ENCODE measurements at places on chromosomes 7 and 10.
A peak's percentile ranks its signal among the peaks of the same experiment; 100 is the strongest.

DNA sequence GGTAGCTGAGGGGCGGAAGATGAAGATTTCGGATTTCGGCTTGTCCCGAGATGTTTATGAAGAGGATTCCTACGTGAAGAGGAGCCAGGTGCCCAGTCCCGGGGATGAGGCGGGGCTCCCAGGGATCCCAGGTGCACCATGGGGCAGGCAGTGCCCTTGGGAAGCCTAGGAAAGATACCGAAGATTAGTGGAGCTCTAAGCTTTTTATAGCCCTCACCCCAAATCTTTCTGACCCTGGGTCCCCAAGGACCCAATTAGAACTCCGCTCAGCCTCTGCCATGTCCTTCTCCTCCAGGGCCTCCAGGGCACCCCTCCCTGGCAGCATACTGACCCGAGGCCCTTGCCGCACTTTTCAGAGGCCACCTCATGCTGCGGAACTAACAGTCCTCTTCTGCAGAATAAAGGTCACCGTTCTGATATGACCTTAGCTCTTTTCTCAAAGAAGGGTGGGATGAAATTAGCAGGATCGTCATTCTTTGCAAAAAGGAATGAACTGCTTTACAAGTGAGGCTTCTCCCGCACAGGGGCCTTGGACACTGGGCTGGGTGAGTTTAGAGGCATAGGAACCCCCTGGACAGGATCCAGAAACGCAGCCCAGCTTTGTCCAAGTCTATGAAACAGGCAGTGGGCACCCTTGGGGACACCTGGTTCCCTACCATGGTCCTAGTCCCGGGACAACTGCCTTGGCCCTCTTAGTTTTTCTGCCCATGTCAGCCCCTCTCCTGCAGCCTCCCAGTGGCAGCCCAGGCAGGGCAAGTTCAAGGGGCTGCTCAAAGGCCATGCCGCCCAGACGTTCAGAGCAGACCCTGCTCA, 17.9 kb upstream of the CSGALNACT2 start:
- DNase-seq, result no peak

DNA sequence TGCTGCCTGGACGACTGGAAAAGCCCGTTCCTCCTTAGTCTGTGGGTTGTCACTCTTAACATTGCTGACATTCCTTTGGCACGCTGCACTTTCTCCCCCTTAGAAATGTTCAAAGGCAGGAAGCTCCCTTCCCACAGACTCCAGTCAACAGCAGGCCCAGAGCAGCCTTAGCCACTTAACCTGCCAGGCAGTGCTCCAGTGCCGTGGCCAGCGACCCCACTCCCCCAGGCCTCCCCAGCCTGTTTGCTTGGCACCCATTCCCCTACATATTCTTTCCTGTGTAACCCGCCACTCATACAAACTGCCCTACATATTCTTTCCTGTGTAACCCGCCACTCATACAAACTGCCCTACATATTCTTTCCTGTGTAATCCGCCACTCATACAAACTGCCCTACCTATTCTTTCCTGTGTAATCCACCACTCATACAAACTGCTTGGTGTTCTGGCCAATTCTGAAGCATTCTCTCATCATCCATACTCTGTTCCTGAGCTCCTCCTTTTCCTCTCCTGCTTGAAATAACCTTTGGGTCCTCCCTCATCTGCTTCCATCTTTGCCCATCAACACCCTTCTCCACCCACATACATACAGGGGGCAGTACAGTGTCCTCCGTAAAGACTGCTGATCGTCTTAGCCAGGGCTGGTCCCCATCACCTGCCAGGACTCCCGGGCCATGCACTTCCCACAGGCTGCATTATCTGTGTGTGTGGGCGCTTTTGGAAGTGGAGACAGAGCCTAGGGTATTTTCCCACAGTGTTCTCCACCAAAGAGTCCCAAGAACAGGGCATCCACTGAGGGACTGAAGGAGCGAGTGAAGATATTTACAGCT, 57.3 kb downstream of the ADARB2 start:
- DNase-seq, result no peak

DNA sequence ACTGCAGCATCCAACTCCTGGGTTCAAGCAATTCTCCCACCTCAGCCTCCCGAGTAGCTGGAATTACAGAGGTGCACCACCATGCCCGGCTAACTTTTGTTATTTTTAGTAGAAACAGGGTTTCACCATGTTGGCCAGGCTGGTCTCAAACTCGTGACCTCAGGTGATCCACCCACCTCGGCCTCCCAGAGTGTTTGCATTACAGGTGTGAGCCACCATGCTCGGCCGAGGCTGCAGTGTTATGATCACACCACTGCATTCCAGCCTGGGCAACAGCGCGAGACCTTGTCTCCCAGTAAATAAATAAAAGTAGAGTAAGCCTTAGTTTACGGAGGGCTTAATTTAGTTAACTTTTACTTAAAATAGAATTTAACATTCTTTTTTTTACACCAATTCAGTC, 23.7 kb upstream of the IGF2BP3 start:
- DNase-seq, result no peak

DNA sequence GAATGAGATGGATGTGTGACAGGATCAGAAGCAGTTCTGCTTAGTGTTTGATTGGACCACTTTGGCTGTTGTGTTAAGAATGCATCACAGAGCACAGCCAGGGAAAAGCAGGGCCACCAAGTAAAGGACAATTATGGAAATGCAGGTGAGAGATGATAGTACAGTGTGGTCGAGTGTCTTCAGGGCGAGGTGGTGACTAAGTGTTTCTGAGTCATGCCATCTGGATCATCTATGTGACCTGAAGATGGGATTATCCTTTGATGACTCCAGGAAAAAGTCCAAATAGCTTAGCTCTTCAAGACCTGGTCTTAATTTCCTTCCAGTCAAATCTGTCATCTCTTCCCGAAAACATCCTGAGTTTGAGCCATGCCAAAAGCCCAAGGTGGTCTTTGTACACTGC, 523.2 kb upstream of the IGFBP3 start:
- DNase-seq, result no peak

DNA sequence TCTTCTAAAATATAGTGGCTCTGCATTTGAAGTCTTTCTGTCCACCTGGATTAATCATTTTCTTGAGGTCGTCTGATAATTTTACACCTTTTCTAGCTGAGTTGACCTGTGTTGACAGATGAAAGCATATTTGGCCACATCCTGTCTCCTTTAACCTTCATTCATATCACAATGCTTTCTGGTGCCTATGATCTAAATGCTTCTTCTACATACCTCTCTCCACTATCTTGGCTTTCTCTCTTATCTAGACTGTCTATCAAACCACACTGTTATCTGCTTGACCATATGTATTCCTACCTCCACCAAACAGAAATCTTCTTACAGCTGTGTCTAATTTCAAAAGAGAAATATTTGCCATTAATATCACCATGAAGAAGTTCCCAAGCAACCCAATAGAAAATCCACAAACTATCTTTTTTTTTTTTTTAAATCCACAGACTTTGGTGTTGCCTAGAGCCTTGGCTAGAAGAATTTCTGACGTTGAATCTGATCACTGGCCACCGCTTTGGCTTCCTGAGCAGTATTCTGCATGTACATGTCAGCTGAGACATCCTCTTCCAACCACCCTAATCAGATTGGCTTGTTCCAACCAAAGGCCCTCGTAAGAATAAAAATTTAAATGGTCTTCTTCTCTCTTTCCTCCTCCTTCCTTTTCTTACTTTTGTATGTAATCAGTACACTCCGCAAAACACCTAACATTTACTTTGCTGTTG, 66.3 kb upstream of the SP4 start:
- DNase-seq, result no peak

DNA sequence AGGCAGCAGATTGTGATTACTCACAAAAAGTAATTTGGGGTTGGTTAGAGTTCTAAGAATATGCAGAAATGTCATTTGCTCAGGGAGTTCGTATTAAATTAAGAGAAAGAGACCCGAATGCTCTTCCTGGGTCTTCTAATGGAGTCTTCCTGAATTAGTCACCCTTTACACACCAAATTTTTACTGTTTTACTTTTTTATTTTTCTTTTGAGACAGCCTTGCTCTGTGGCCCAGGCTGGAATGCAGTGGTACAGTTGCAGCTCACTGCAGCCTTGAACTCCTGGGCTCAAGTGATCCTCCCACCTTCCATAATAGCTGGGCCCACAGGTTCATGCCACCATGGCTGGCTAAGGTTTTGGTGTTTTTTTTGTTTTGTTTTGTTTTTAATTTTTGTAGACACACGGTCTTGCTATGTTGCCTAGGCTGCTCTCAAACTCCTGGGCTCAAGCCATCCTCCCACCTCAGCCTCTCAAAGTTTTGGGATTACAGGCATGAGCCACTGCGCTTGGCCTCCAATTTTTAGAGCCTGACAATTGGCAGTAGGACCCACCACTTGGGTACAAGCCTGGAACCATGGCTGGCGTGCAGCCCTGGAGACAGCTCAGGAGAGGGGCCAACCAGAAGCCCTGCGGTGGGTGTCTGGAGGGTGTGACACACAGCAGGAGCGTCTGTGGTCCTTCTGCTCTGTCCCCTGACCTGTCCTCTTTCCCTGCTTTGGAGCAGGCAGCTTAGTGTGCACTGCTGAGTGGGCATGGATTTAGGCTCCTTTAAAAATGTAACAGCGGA, 16.4 kb upstream of the BHLHA15 start:
- no peak for DNase-seq

DNA sequence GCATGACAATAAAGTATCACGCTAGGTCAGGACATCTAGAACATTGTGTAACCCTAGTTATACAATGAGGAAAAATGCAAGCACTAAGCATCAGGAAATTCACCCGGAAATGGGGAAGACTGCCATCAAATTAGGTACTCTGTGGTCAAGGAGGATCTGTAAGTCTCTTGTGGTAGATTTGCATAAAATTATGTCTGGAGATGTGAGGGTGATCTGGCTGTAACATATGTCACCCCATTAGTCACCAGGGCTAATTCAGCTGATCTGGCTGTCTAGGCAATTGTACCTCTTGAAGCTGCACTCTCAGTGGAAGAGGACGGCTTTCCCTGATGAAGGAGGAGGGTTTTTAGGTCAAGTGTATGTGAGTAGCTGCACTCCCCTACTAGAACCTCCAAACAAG, 14.8 kb downstream of the AKR1D1 start:
- no peak for DNase-seq

- peak; percentile 94 for DNase-seq
These were observed at the start of gene RFC2 for GRCh38 chr7:74254129-74254857. Gene RFC2, minus strand, starts transcription at chr7:74254399. Its CDS starts 16 bp downstream, at chr7:74254383.

DNA sequence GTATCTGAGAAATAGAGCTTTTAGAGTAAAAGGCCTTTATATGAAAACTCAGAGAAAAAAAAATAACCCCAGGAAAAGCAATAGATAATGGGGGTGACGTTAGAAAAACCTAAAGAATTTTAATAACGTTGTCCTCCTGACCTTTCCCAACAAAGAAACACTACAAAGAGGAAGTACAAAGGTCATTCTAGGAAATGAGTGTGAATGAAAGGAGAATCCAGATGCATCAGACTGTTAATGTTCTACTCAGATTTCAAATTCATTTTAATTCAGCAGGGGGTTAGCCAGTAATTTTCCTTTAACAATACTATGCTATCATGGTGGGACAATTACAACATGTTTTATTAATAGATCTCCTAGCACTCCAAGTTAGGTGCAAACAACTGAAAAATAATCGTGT, 73.8 kb upstream of the CDK1 start:
- DNase-seq, result no peak

- no peak for DNase-seq
These were observed 205.4 kb downstream of the IMMP2L start for GRCh38 chr7:111356941-111357340.

DNA sequence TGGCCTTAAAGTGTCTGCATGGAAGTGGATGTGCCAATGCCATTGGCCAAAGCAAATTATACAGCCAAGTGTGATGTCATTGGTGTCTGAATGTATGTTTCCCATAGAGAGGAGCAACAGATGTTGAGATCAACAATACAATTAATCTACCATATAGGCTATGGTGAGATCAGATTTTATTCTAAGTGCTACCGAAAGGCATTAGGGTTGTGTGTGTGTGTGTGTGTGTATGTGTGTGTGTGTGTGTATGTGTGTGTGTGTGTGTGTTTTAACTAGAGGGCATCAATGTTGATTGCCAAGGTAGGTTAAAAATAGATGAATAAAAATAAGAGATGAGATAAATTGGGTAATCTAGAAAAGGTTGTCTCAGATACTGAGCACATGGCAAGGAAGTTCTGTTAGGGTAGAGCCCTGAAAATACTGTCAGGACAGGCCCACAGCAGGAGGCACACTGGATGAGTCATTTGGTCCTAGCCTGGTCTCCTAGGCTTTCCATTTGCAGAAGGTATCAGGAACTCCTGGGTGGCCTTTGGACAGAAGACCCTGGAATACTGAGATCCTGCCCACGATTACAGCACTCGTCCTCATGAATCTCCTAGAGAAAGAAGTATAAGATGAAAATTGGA, 446.0 kb upstream of the PODXL start:
- DNase-seq, result no peak

DNA sequence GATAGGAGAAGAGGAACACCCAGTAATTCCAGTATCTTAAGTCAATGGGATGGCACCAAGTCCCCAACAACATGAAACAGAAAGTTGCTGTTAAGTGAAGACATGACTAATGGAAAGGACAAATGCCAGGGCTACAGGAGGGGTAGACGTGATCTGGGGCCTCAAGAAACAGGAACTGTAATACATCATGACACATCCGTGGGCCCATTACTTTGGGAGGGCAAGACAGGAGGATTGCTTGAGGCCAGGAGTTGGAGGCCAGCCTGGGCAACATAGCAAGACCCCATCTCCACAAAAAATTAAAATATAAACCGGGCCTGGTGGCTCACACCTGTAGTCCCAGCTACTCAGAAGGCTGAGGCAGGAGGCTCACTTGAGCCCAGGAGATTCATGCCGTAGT, 408.6 kb upstream of the PRKCQ start:
- DNase-seq, result no peak

- DNase-seq, result no peak
These were observed 43.8 kb downstream of the DAGLB start for GRCh38 chr7:6403907-6404306.

GRCh38 chr7:140004672-140005071, 58.1 kb downstream of the PARP12 start:
- no peak for DNase-seq

DNA sequence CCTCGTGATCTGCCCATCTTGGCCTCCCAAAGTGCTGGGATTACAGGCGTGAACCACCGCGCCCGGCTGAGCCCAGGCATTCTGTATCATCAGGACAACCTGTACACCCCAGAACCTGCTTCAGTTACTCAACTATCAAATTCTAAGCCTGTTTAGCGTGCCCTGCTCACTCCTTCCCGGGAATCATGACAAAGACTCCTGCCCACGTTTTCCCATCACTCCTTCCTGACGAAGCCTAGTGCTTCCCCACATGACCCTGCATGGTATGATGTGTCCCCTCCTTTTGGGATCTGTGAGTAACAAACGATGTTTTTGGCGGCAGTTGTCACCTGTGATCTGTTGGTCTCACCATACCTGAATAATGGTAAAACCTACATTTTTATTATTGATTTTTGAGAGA, 12.2 kb upstream of the RADIL start:
- no peak for DNase-seq

DNA sequence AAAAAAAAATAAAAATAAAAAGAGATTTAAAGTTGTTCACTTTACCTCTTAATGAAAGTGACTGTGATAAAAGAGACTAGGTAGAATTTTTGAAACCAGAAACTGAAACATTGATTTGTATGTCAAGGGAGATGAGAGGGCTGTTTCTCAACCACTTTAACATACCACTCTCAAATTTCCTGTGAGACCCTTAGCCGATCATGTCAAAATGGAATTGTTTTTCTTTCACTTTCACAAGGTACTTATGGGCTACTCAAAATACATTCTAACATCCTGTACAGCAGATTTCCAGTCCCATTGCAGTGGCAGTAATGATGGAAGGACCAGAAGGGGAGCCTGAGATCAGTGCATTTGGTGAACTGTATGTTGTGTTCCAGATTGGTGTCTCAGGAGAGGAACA, 261.2 kb downstream of the PPP1R3A start:
- DNase-seq, result no peak

GRCh38 chr7:117775801-117776200, 97.4 kb downstream of the CTTNBP2 start:
- no peak for DNase-seq

GRCh38 chr10:667096-667495, 22.4 kb downstream of the DIP2C start:
- no peak for DNase-seq

Measured in activated gamma-delta T cell treated with anti-CD3 and anti-CD28 coated beads, Interleukin-2, amount 50 U/mL, for 16 hours (primary cell).